ENCODE measurements at places on chromosomes 6 and 20. TPM values are rescaled to one million over a fixed set of nuclear protein-coding genes. Genes with fewer than 3 reads are reported as not detected.

GRCh38 chr20:34112600-34113101 is 608 bp upstream of the EIF2S2 start:
- H3K4me1 ChIP-seq, result peaks cover 41% of the 10 kb centered on the region
- no peaks in the 10 kb centered on the region for H3K36me3 ChIP-seq

- no peaks in the 10 kb centered on the region for H3K27me3 ChIP-seq
- no peak overlapping the region for H3K27ac ChIP-seq
- H3K4me3 ChIP-seq, result no peak overlapping the region
- H3K36me3 ChIP-seq, result no peaks in the 10 kb centered on the region
- peaks cover 38% of the 10 kb centered on the region for H3K4me1 ChIP-seq
Measured at GRCh38 chr6:111865909-111866546, 7.2 kb downstream of the FYN start.

The COL10A1 gene
- not detected for polyA plus RNA-seq

GRCh38 chr6:136783495-136784270 is 8.6 kb downstream of the MAP3K5 start:
- H3K4me1 ChIP-seq, result peaks cover 78% of the 10 kb centered on the region
- H3K27me3 ChIP-seq, result no peaks in the 10 kb centered on the region
- H3K27ac ChIP-seq, result peak overlapping the region; percentile 95
- peaks cover 8% of the 10 kb centered on the region for H3K36me3 ChIP-seq
- peak overlapping the region; percentile 98 for H3K4me3 ChIP-seq
- peak; percentile 77 for DNase-seq

The PSORS1C1 gene
- not detected for polyA plus RNA-seq

The TAGAP gene
- 355 TPM for polyA plus RNA-seq

DNA sequence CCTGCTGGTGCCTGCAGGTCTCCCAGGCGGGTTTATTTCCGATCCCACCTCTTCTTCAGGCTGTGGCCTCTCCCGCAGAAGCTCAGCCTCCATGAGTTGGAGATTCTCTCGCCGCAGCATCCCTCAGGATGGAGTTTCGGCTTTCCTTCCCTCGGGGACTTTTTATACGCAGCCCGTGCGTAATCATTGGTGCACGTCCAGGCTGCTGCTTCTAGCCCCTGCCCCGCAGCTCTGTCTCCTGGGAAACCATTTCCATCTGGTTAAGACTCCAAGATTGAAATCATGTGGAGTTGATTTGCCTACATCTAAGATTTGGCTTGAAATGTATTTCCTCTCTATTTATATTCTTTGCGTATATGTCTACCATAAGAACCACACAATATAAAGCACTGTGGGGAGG is 46.7 kb upstream of the CARMIL1 start:
- DNase-seq, result no peak
- no peak overlapping the region for H3K27ac ChIP-seq
- H3K4me1 ChIP-seq, result no peaks in the 10 kb centered on the region
- no peaks in the 10 kb centered on the region for H3K36me3 ChIP-seq
- H3K4me3 ChIP-seq, result no peak overlapping the region

GRCh38 chr6:151199991-151200390 is 39.8 kb upstream of the AKAP12 start:
- no peak overlapping the region for H3K27ac ChIP-seq
- no peaks in the 10 kb centered on the region for H3K36me3 ChIP-seq
- no peak for DNase-seq
- H3K4me1 ChIP-seq, result no peaks in the 10 kb centered on the region
- H3K4me3 ChIP-seq, result no peak overlapping the region

GRCh38 chr20:53943522-53944291 is 126.7 kb downstream of the BCAS1 start:
- H3K27me3 ChIP-seq, result no peaks in the 10 kb centered on the region
- no peaks in the 10 kb centered on the region for H3K36me3 ChIP-seq
- peak; percentile 32 for DNase-seq
- no peak overlapping the region for H3K27ac ChIP-seq
- H3K4me3 ChIP-seq, result no peak overlapping the region
- peaks cover 27% of the 10 kb centered on the region for H3K4me1 ChIP-seq

DNA sequence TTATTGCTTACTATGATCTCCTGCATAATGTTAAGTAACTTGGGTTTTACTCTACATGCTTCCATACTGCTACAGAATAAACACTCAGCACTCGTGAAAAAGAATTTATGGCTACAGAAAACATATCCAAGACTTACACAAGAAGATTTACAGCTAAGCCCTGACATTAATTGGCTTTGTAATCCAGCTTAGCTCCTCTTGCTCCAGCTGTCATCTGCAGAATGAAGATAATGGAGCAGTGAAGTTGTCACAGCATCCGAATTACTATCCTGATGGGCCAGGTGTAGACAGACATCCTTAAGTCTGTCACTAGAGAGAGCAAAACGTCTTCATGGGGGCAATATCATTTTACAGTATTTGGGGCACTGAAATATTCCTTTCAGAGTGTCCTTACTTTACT is 155.3 kb downstream of the PRKN start:
- DNase-seq, result no peak
- no peak overlapping the region for H3K4me3 ChIP-seq
- H3K4me1 ChIP-seq, result no peaks in the 10 kb centered on the region
- H3K27ac ChIP-seq, result no peak overlapping the region

GRCh38 chr20:17316316-17317038 is 89.6 kb downstream of the PCSK2 start:
- DNase-seq, result no peak
- no peak overlapping the region for H3K27ac ChIP-seq
- peaks cover 32% of the 10 kb centered on the region for H3K27me3 ChIP-seq
- no peak overlapping the region for H3K4me3 ChIP-seq
- H3K36me3 ChIP-seq, result no peaks in the 10 kb centered on the region
- no peaks in the 10 kb centered on the region for H3K4me1 ChIP-seq

The SLC22A3 gene
- not detected for polyA plus RNA-seq
